Left ventricle myocardium inferior (tissue), 1 donor: ENCODE measurements at places on chromosomes 7 and 10. TPM values are rescaled to one million over a fixed set of nuclear protein-coding genes. Genes with fewer than 3 reads are reported as not detected.
A peak's percentile ranks its signal among the peaks of the same experiment; 100 is the strongest.

DNA sequence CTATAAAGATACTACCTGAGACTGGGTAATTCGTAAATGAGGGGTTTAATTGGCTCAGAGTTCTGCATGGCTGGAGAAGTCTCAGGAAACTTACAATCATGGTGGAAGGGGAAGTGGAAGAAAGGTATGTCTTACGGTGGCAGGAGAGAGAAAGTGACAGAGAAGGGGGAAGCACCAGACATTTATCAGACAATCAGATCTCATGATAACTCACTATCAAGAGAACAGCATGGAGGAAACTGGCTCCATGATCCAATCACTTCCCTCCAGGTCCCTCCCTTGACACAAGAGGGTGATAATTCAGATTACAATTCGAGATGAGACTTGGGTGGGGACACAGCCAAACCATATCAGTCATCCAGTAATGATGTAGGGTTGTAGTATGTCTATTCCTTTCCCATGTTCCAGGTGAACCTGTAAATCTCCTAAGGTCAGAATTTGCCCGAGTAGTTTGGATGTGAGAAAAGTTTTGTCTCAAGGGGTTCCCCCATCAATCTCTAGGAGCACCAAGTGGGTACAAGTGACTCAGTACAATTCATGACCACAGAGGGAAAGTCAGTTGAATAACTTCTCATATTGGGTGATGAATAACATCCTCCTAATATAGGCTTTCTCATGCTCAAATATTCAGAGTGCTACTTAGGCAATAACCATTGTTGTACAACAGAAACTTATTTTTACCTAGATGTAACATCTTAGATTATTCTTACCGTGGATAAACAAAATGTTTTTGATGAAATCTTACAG, 39.7 kb upstream of the MTPN start:
- H3K4me1 ChIP-seq: no peaks in the 10 kb centered on the region
- H3K27me3 ChIP-seq: no peaks in the 10 kb centered on the region
- no peak overlapping the region for H3K27ac ChIP-seq
- H3K36me3 ChIP-seq: no peaks in the 10 kb centered on the region

The PTPRN2 gene
- total RNA-seq: 1.3 TPM

- H3K4me1 ChIP-seq: peaks cover 42% of the 10 kb centered on the region
- no peaks in the 10 kb centered on the region for H3K27me3 ChIP-seq
- no peak for DNase-seq
- H3K4me3 ChIP-seq: no peak overlapping the region
- H3K36me3 ChIP-seq: peaks cover 7% of the 10 kb centered on the region
- peak overlapping the region; percentile 69 for H3K27ac ChIP-seq
Measured at GRCh38 chr7:105713488-105714465, 132.5 kb upstream of the EFCAB10 start.

DNA sequence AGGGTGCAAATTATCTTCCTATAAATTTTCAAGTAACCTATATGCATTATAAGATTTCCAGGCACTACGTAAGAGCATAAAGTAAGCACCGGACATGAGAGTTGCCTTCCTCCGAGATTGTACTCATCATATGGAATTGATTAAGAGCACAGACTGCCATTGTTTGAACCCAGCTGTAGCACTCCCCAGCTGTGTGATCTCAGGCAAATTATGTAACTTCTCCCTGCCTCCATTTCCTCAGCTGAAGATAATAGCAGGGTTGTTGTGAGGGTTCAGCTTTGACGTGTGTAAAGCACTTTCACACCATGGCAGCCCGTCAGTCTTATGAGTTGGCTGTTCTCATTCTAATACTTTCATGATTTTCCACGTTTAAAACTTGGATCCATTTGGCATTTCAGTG, 122.6 kb downstream of the ITIH5 start:
- H3K36me3 ChIP-seq: no peaks in the 10 kb centered on the region
- H3K27me3 ChIP-seq: no peaks in the 10 kb centered on the region
- no peak for DNase-seq
- H3K4me3 ChIP-seq: no peak overlapping the region
- peak overlapping the region; percentile 75 for H3K27ac ChIP-seq

- H3K27ac ChIP-seq: peak overlapping the region; percentile 16
- no peaks in the 10 kb centered on the region for H3K27me3 ChIP-seq
- DNase-seq: no peak
- H3K36me3 ChIP-seq: no peaks in the 10 kb centered on the region
Measured at GRCh38 chr7:45650404-45651394, 76.5 kb downstream of the ADCY1 start.

GRCh38 chr7:37336259-37336658, 112.4 kb downstream of the ELMO1 start:
- no peak for DNase-seq
- H3K4me1 ChIP-seq: peaks cover 41% of the 10 kb centered on the region
- H3K27ac ChIP-seq: no peak overlapping the region
- H3K27me3 ChIP-seq: no peaks in the 10 kb centered on the region
- no peak overlapping the region for H3K4me3 ChIP-seq

DNA sequence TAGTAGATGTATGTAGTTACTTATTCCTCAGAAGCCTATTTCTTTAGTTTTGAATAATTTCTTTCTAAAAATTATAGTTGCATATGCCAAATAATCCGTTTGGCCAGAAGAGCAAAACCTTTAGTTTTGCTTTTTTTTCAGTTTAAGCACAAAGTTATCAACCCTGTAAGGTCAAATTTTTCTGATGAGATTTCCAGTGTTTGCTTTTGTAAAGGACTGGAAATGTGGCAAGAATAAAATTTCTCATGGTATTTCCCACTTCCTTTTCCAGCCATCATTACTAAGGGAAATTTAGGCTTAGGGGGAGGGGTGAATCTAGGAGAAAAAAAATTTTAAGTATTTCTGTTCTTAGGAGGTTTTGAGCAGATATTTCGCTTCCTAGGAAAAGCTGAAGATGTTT, 7.6 kb downstream of the CALD1 start:
- no peak for DNase-seq
- H3K36me3 ChIP-seq: peaks cover 10% of the 10 kb centered on the region
- H3K27ac ChIP-seq: peak overlapping the region; percentile 89
- H3K4me3 ChIP-seq: peak overlapping the region; percentile 38
- H3K4me1 ChIP-seq: peaks cover 99% of the 10 kb centered on the region

GRCh38 chr10:43931308-43931930, 282.7 kb upstream of the ZNF32 start:
- DNase-seq: no peak
- no peak overlapping the region for H3K4me3 ChIP-seq
- no peaks in the 10 kb centered on the region for H3K36me3 ChIP-seq

DNA sequence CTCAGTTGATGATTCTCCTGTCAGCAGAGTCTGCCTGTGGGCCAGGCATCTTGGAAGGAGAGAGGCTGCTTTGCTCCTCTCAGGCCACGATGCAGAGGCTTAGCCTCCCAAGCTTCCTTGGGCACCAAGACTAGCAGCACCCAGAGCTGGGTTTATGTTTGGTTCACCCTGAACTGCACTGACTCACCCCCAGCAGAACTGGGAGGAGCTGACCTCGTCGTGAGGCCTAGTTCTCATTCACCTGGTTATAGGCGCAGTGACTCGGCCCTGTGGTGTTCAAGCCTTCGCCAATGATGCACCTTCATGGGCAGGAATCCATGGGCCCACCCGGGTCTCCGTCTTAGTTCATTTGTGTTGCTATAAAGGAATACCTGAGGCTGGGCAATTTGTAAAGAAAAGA, 122.0 kb upstream of the ZNF438 start:
- H3K36me3 ChIP-seq: no peaks in the 10 kb centered on the region
- DNase-seq: no peak
- H3K4me3 ChIP-seq: no peak overlapping the region

- H3K27me3 ChIP-seq: no peaks in the 10 kb centered on the region
- H3K4me1 ChIP-seq: peaks cover 36% of the 10 kb centered on the region
- no peak overlapping the region for H3K4me3 ChIP-seq
Measured at GRCh38 chr10:32409741-32410140, 36.2 kb upstream of the CCDC7 start.

The CYP26A1 gene
- not detected for total RNA-seq

DNA sequence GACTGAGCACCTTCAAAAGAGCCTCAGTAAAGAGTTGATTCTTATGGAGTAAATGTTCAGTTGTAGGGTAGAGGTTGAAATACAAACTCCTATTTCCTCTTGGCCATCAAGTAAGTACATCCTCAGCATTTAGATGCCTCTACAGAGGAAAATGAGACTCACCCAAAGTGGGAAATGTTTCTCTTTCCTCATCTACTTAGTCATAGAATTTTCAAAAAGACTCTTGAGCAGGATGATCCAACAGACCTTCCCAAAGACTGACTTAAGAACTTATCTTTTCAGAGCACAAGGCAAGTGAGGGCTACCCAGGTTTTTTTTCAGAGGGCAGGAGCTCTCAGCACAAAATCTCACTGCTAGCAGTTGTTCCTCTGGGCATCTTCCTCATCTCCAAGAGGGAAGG, 449.1 kb downstream of the KCNMA1 start:
- H3K27ac ChIP-seq: no peak overlapping the region
- H3K4me3 ChIP-seq: no peak overlapping the region

The SH3PXD2A gene
- 34.4 TPM for total RNA-seq

DNA sequence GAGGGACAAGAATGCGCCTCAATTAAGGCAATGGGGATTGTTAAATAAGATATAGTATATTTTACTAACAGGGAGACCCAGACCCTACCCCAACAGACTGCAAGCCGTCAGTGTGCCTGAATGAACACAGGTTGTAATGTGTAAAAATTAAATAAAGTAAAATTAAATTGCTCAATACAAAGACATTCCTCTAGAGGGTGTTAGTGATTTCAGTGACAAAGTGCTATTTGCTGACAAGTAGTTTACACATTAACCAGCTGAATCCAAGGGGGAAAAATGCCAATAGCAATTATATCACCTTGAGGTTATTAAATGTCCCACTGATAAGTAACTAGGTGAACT, 110.5 kb downstream of the EBF3 start:
- H3K27me3 ChIP-seq: no peaks in the 10 kb centered on the region
- peaks cover 14% of the 10 kb centered on the region for H3K4me1 ChIP-seq
- H3K36me3 ChIP-seq: peaks cover 31% of the 10 kb centered on the region

The TBC1D12 gene
- total RNA-seq: 4.4 TPM

The FXYD4 gene
- total RNA-seq: not detected
